ENCODE measurements at places on chromosomes 16 and 17.

GRCh38 chr16:81158964-81159363 lies 62.8 kb upstream of the GCSH start:
- no peak for DNase-seq

- no peak for DNase-seq
These were observed 4.1 kb downstream of the HS3ST3B1 start for GRCh38 chr17:14304773-14305517.

DNA sequence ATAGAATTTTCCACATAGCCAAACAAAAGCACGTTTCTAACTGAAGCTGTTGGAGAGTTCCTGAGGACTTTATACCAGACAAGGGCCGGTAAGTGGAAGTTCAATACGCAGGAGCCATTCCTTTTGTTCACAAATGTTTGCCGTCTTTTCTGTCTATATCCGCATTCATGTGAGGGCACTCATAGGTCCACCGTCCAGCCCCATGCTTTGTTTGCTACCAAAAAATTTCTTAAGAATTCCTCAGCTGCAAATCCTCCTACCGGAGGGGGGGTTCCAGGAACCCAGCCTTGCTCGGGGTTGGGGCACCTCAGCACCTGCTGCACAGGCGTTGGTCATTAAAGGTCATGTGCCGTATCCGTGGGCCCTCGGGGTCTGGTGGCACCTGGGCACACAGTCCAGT lies 276.8 kb downstream of the SEC14L1 start:
- no peak for DNase-seq

- DNase-seq = no peak
These were observed 39.4 kb downstream of the LAT start for GRCh38 chr16:29024278-29024677.

DNA sequence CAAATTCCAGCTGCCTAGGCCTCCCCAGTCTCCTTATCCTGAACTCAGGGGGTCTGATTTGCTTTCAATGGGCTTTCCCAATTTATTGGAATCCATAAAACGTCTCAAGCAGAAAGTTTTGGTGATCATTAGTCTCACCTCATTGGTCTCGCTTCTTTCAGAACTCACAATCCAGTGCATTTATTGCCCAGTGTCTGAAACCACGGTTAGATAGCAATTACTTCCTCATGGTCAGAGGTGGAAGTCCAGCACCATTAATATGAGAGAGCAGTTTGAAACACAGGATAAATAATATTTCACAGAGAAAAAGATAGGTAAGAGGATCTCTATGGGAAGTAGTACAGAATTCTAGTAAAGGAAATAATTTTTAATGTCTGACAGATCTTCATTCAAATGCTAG lies 128.7 kb downstream of the TOX3 start:
- DNase-seq = no peak

DNA sequence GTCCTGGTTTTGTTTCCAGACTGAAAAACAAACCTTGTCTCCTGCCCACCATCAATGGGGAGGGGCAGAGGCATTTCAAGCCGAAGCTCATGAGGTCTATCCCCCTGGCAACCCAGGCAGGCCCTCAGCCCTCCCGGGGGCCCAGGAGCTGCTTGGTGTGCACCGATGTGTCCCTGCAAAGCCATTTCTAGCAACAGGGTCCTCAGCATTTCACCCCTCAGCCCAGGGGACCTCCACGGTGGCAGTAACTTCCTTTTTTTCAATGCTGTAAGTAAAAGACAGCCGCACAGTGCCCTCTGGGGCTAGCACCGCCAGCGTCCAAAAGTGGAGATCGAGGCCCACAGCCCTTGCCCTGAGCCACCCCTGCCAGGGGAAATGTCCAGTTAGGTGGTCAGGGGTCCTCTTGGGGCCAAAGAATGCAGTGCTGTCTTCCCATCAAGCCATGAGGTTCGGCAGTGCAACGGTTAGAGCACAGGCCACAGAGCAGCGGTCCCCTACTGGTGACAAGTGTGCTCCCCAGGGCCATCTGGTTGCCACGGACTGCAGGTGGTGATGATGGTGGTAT lies 79.9 kb downstream of the LITAF start:
- DNase-seq = no peak

DNA sequence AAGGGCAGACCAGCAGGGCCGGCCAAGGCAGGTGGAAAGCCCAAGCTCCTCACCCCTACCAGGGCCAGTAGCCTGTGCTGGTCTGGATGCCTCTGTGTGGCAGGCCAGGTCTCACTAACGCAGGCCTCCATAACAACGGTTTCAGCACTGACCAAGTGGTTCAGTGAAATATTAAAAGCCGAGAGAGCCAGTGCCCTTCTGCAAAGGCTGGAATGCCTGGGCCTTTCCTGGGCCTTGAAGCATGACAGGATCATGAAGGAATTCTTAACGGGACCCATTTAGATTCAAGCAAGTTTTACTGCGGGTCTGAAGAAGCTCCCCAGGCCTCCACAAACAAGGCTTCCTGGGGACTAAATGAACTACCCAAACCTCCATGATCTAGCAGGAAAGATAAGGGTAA lies 16.3 kb downstream of the ADAD2 start:
- no peak for DNase-seq

DNA sequence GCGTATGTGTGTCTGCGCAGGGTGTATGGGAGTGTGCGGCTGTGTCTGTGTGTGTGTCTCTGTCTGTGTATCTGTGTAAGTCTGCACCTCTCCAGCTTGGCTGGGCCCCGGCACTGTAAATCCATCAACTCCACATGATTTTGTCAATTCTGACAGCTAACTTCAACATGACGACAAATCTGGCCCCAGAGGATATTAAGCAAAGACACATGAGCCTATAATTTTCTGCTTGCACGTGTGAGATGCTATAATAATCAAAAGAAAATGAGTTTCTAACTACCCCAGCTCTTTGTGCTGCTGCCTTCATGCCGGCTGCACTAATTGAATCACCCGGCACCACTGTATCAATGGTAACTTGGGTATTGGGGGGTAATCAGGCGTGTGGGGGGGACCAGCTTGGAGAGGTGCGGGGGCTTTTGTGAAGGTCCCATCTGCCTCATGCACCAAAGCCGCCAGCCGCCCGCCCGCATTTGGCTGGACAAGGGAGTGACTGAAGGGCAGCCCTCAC lies 57.6 kb upstream of the LHX1 start:
- no peak for DNase-seq

Data from liver (tissue), 10 donors.